Vagina (tissue), 2 donors: ENCODE measurements at places on chromosomes 5 and 9. TPM values are rescaled to one million over a fixed set of nuclear protein-coding genes. Genes with fewer than 3 reads are reported as not detected.

The KIF24 gene
- total RNA-seq, result 0.49 TPM

- peak overlapping the region; percentile 87 for H3K27ac ChIP-seq
- H3K36me3 ChIP-seq, result no peaks in the 10 kb centered on the region
- peaks cover 34% of the 10 kb centered on the region for H3K4me1 ChIP-seq
- no peak overlapping the region for H3K4me3 ChIP-seq
Observed at GRCh38 chr9:134545215-134545542, 96.4 kb upstream of the COL5A1 start.

DNA sequence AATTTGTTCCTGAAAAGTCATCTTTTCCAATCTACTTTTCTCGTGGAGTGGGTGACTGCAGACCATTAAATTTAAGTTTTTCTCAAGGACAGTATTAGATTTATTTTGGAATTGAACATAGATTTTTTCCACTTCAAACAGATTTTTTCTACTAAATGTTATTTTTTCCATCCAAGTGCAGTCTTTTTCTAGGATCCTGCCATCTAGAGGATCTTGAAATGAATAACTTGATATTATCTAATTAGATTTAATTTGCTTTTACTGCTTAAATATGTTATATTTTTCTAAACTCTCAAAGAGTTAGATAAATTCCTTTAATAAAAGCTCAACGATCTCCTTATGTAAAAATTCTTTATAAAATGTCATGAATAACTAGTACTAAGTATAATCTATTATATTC is 136.9 kb upstream of the PRR16 start:
- DNase-seq, result no peak
- H3K27me3 ChIP-seq, result no peaks in the 10 kb centered on the region
- no peak overlapping the region for H3K27ac ChIP-seq

The TXNDC8 gene
- not detected for total RNA-seq

The KCNN2 gene
- total RNA-seq, result 3.4 TPM

GRCh38 chr5:76690037-76690679 is 25.8 kb upstream of the F2R start:
- DNase-seq, result no peak
- no peak overlapping the region for H3K4me3 ChIP-seq
- no peak overlapping the region for H3K27ac ChIP-seq
- H3K4me1 ChIP-seq, result no peaks in the 10 kb centered on the region
- no peaks in the 10 kb centered on the region for H3K27me3 ChIP-seq

- H3K4me1 ChIP-seq, result peaks cover 10% of the 10 kb centered on the region
- no peak for DNase-seq
- H3K27ac ChIP-seq, result no peak overlapping the region
- no peaks in the 10 kb centered on the region for H3K27me3 ChIP-seq
- H3K4me3 ChIP-seq, result no peak overlapping the region
Observed at GRCh38 chr5:155089643-155090042, 76.1 kb downstream of the KIF4B start.

GRCh38 chr9:3698076-3698475 is 172.3 kb upstream of the RFX3 start:
- no peak overlapping the region for H3K27ac ChIP-seq
- no peak overlapping the region for H3K4me3 ChIP-seq
- H3K4me1 ChIP-seq, result no peaks in the 10 kb centered on the region
- H3K36me3 ChIP-seq, result no peaks in the 10 kb centered on the region
- H3K27me3 ChIP-seq, result no peaks in the 10 kb centered on the region
- no peak for DNase-seq

The TAF11L6 gene
- total RNA-seq, result not detected
